ENCODE measurements at places on chromosomes 5 and 9. TPM values are rescaled to one million over a fixed set of nuclear protein-coding genes. Genes with fewer than 3 reads are reported as not detected.
A peak's percentile ranks its signal among the peaks of the same experiment; 100 is the strongest.

DNA sequence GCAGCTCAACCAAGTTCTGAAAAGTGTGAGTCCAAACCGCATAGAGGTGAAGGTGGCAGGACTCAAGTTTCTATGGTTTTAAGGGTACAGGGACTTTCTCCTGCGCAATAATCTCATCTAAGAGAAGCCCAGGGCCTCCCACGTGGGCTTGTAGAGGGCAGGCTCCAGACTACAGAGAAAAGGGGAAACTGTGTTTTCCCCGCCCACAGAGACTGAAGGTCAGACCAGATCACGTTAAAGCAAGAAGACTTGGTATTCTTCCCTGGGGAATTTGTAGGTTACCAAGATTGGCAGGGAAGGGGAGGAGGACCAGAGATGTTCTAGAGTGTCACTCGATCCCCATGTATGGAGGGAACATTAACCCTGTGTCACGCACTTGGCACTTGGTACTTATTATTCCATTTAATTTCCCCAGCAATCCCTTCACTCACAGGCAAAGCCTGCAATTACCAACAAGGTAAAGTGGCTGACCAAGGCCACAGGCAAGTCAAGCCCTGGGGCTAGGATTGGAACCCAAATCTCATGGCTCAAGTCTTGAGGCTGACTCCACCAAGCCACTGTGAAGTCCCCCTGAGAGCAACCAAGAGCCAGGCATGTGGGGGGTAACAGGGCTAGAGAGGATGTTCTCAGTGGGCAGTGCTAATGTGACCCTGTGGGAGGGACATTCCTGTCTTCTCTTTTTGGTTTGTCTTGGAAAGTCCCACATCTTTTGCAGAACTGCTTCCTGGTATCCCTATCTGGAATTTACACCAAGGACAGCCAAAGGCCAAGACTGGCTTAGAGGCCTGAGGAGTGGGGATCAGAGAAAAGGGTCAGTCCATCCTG is 18.3 kb upstream of the NEK6 start:
- no peak for DNase-seq

GRCh38 chr9:89592963-89593726 is 11.7 kb upstream of the GADD45G start:
- DNase-seq, result peak; percentile 69

GRCh38 chr9:134054891-134055811 is 12.7 kb downstream of the BRD3 start:
- DNase-seq, result peak; percentile 84

GRCh38 chr5:151214614-151215545 is 9.0 kb downstream of the CCDC69 start:
- peak; percentile 78 for DNase-seq

GRCh38 chr9:115913696-115914095 is 239.9 kb upstream of the PAPPA start:
- DNase-seq, result no peak

DNA sequence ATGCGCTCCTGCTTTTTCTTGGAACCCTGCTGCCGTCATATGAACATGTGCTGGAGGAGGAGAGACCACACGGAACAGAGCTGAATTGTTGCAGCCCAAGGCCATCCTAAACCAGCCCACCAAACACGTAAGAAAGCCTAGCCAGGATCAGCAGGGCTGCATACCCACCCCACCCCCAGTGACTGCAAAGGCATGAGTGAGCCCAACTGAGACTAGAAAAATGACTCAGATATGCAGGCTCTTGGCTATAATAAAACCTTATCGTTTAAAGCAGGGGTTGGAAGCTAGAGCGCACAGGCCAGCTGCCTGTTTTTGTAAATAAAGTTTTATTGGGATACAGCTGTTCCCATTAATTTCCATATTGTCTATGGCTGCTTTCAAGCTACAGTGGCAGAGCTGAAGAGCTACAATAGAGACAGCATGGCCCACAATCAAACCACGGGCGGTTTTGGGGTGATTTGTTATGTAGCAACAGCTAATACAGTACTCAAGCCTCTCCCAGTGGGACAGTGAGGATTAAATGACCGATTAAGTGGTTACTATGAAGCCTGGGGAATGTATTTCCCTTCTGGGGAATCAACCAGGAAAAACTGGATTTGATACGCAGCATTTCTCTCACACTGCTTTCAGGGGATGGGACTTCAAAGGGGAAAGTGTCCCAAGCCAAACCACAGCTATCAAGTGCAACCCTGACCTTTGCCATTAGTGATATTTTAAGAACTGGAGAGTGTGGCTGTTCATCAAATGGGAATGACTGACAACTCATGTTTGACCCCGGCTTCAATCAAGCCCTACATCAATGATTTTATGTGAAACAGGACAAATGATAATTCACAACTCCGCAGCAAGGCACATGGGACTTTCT is 6.3 kb downstream of the SHB start:
- no peak for DNase-seq

- DNase-seq, result no peak
Observed at GRCh38 chr5:144011388-144011787, 159.1 kb downstream of the YIPF5 start.

DNA sequence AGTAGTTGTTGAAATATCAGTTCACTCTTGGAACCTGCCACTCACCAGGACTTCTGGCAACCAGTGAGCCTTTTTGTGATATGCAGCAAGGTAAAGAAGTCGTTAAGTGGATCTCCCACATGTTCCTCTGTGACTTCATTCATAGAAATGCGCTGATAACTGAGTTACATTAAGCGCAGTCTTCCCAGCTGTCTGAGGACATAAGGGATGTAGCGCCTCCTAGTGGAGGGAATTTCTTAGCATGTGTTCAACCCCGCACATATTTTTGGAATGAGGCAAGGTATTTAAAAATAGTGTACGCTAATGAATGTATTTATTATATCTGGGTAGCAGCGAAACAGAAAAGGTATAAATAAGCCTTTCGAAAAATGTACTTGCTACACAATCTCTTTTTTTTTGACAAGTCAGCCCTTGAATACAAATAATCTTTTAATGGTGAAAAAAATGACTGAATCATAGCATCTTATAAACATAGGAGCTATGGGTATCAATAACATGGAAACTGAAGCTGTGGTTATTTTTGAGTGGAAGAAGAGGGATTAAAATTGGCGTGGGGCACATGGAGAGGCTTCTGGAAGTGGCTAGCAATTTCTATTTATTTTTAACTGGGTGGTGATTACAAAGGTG is 38.0 kb downstream of the PALM2AKAP2 start:
- DNase-seq, result no peak

DNA sequence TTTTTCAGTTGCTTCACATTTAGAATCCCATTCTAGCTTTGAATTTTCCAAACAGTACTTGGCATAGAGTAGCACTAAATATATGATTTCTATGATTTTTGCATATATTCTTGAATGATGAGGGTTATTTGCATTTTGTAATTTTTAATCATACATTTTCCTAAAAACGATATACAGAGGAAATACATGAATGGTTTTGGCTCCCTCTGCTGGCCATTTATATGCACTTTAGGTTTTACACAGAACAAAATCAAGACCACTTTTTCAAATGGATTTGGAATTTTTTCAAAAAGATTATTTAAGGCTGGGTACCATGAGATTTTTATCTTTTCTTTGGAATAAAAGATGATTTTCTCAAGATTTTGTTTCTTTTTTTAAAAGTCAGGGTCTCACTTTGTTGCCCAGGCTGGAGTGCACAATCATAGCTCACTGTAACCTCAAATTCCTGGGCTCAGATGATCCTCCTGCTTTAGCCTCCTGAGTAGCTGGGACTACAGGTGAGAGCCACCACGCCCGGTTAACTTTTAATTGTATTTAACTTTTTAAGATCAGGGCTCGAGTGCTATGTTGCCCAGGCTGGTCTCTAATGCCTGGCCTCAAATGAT is 16.7 kb upstream of the COMMD10 start:
- DNase-seq, result no peak

- DNase-seq, result peak; percentile 90
Observed at GRCh38 chr5:749101-749670, 35.3 kb downstream of the ZDHHC11B start.

- no peak for DNase-seq
Observed at GRCh38 chr5:164237486-164237885, 732.1 kb downstream of the MAT2B start.

DNA sequence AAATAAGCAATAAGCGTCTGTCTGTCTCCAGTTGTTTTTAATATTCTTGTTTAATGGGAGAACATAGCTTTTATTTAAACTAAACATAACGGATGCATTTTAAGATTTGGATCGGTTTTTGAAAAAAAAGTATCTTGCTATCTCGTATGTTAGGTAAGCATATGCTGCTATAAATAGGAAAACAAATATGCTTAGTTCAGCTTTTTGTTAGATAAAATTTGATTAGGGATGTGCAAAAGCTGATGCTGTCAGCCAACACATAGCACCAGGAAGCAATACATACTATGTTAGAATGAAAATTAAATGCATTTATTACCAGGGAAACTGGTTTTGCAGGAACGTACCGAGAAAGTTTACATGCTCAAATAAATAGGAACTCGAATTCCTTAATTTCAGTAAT is 843.1 kb upstream of the WWC1 start:
- no peak for DNase-seq

GRCh38 chr9:13190040-13190439 is 89.5 kb downstream of the MPDZ start:
- DNase-seq, result no peak

GRCh38 chr5:491119-491855 is 33.0 kb downstream of the SLC9A3 start:
- DNase-seq, result no peak

DNA sequence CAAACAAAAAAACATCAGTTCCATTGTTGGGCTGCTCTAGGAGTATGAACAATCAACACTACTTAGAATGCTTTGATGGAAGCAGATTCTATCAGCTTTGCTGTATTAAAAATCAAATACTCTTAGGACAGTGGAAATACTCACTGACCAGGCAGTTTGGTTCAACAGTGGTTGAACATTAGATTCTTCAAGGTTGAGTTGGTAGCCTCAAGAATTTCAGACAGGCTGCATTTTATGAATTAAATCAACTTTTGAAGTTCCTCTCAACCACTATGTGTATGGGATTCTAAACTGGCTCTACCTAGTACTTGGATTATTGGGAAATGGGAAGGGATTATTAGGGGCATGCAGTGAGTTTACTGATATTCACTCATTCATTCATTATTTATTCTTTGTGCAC is 35.0 kb downstream of the ACTBL2 start:
- no peak for DNase-seq

- no peak for DNase-seq
Observed at GRCh38 chr5:160188141-160189015, 40.9 kb upstream of the FABP6 start.

DNA sequence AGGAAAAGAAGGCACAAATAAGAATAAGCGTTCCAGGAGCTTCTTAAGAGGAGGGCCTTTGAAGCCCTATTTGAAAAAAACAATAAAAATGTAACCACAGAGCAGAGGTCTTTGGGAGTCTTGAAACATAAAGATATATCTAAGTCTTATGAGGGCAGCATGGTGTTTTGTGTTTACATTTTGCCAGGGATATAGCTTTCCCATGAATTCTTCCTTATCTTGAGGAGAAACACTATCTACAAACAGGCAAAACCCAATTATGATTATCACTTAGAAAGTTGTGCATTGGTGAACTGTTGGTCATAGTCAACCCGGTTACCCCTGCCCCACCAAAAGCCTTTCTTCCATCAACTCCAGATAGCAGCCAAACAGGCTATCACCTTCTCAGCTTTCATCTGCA is 23.6 kb upstream of the LHFPL2 start:
- no peak for DNase-seq

DNA sequence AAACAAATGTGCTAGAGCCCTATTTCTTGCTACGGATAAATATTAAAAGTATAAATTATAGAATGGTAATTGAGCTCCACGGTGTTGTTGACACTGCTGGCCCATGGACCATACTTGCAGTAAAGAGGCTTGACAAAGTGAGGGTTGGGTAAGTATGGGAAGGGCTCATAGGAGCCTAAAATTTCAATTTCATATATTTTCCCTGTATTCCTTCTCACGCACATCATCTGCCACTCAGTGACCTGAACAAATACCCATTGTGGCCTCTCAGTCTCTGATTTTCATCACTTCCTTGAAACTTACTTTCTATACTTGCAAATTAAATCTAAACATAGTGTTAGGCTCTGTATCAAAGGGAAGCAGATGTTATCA is 116.5 kb downstream of the PIK3R1 start:
- no peak for DNase-seq

C5orf34 gene
- total RNA-seq, result 1.2 TPM

ZNF883 gene
- total RNA-seq, result 2.5 TPM

ASPN gene
- 4.0 TPM for total RNA-seq

FRRS1L gene
- total RNA-seq, result 0.32 TPM

HAVCR1 gene
- 0.29 TPM for total RNA-seq

ZNG1A gene
- 30.9 TPM for total RNA-seq

All from mesenteric fat pad (tissue), 1 donor.